ENCODE measurements at places on chromosomes 1 and 21.

DNA sequence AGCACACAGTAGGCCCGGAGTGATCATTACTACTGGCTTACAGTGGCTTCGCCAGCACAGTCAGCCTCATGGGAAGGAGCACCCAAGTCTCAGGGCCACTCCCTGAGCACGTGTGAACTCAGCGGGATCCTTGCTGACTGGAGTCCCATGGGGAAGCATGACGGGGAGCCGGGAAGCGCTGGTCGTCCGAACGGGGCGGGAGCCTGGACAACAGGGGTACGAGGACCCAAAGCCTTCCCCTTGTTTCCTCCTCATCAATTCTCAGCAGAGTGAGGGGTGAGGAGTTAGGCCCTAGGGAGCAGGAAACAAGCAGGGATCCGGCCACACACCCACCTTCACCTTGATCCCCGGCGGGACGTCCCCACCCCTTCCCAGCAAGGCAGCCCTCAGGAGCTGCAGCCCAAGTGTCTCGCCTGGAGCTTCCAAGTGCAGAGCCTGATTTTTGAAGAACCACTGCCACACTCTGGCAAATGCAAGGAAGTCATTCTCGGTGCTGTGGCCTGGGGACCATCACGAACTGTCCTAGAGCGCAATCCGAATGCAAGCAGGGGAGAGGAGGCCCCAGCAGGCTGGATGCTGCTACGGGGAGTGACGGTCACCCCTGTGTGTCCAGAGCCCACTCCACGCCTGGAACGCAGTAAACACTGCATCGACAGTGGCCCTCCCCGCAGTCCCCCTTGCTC is 35.5 kb downstream of the TOMM20 start:
- no peak for DNase-seq

DNA sequence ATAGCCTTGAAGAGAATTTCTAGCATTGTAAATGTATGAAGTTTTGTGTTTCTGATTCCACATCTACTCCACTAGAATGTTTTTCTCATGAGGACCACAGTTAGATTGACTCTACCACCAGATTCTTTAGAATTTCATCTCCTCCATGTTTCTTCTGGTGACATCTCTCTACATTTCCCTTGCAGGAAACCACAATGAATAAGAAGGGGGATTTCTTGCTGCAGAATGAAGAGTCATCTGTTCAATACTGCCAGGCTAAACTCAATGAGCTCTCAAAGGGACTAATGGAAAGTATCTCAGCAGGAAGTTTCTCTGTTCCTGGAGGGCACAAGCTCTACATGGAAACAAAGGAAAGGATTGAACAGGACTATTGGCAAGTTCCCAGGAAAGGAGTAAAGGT is 18.6 kb downstream of the GBP6 start:
- peak; percentile 5 for DNase-seq

- peak; percentile 24 for DNase-seq
These were observed 1.0 kb downstream of the ZNF687 start for GRCh38 chr1:151282883-151283725.

- no peak for DNase-seq
These were observed 16.5 kb downstream of the S100A6 start for GRCh38 chr1:153519242-153519641.

DNA sequence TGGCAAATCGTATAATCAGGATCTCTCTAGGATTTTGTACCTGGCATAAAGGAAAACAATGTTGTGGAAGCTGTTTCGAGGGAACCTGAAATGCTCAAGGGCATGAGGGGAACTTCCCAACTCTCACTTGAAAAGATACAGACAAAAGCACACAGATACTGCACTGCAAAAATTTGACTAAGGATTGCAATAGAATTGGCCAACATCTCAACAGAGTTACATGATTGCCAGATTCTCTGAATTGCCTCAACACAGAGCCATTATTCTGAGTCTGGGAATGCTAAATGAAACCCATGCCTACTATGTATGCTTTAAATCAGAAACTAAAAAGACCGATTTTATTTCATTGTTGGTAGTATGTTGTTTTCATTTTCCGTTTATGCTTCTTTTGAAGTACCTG is 16.0 kb downstream of the KRTAP19-8 start:
- DNase-seq, result no peak

DNA sequence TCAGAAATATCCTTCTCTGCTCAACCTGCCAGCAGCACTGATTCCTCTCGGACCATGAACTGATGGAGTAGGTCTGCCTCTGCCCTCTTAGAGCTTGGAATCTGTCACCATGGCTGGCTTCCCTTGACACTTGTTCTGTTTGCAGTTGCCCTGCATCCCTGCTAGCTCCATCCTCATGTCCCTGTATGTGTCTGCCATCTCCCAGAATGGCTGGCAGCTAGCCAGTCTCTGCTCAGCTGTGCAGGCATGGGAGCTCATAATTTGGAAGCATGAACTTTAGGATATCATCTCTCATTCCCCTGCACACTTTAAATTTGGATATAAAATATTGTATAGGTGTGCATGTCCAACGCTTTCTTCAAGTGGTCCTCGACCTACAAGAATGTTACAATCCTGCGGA is 95.4 kb downstream of the C1orf94 start:
- DNase-seq, result no peak

DNA sequence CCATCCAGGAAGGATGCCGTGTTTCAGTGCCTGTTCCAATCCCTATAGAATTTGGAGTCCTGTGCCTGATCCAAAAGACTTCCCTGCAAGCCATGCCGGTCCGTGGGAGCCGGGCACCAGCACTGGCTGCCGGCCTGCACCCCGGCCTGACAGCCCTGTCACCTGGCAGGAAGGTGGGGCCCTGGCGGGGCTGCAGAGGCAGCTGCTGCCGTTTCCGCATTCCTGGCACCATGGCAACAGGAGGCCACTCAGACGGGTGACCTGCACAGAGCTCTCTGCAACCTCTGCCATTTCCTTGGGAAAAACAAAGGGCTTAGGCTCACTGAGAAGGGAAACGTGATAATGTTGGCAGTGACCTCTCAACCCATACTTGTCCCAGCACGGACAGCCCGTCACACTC is 63.2 kb upstream of the TMEM51 start:
- DNase-seq, result no peak

DNA sequence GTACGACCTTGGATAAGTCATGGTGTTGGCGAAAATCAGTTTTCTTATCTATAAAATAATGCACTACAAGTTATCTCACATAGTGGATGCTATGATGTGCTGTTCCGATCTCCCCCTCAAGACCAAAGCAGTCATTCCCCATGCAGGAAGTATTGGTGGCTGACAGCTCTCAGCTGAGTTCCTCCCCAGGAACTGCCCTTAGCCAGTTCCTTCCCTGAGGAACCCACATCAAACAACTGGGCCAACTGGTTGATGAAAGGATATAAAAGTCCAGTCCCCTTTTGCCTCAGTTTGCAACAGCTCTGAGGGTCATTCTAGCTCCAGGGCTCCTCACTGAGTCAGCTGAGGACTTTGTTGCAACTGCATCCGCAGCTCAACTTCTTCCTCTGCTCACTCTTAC is 16.1 kb upstream of the SLAMF1 start:
- DNase-seq, result peak; percentile 47

DNA sequence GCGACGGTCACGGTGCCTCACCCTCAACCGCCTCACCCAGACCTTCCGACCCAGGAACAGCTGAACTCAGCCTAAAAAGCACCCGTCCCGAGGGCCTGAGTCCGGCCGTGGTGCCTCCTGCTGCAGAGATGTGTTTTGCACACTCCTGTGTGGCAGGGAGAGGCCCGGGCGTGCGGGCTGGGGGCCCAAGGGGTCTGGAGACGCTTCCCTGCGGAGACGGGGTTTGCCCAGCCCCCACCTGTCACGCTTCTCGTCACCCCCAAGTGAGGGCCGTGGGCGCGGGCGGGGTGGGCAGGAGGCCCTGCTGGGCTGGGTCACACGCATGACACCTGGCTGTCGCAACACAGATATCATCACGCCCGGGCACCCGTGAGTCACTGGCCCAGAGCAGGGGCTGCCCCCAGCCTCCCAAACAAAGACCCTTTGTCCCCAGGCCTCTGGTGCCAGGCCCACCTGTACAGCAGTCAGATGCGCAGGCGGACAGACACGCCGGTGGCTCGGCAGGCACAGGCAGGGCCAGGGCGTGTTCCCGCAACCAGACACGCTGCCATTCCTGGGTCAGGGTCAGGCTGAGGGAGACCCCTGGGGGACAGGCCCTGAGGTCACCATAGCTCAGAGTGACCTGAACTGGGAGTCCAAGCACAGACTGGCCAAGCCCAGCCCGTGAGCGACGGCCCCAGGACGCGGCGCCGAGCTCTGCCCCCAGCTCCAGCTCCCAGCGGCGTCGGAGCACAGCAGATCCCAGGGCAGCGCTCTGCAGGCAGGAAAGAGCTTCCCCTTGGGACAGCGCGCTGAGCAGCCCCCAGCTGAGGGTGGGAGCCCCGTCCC is 6.1 kb downstream of the B3GALT6 start:
- no peak for DNase-seq

GRCh38 chr1:47803815-47804501 is 193.2 kb downstream of the TRABD2B start:
- no peak for DNase-seq

GRCh38 chr1:219174460-219175211 is 958 bp downstream of the LYPLAL1 start:
- peak; percentile 52 for DNase-seq

GRCh38 chr21:34367320-34367935 is 3.6 kb downstream of the KCNE2 start:
- peak; percentile 54 for DNase-seq

DNA sequence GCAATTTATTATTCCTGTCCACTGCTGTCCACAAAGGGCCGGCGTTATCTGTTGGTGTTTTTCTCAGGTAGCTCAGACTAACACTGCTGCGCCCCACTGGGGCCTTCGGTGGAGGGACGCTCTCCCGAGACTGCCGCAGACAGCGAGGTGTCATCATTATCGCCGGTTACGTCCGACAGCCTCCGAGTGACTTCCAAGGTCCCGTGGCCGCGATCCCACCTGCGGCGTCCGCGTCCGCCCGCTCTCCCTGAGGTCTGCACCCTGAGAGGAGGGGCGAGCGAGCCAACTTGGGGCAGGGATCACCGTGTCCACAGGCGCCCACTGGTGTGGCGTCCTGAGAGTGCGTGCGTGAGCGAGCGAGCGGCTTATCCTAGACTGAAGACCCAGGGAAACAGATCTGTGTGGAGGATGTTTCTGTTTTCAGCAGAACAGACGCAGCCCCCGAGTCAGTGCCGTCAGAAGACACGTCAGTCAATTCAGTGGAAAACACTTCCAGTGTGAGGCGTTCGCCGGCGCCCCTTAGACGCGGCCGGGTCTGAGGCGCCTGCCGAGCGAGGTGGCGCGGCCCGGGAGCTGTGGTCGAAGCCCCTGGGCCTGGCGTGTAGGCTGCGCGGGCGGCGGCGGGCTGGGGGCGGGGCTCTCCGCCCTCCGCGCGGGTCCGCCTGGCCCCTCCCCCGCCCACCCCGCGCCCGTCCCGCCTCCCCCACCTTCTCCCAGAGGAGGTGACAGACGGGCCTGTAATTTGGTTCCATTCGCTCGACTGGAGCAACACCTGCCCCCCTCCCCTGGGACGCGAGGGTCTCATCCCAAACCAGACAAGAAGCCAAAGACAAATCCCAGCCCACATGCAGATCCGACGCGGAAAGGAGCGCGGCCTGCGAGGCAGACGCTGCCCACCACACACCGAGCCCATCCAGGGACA is 12.6 kb downstream of the NHLH2 start:
- DNase-seq, result no peak

GRCh38 chr1:115088871-115089419 is 358 bp downstream of the TSPAN2 start:
- no peak for DNase-seq

DNA sequence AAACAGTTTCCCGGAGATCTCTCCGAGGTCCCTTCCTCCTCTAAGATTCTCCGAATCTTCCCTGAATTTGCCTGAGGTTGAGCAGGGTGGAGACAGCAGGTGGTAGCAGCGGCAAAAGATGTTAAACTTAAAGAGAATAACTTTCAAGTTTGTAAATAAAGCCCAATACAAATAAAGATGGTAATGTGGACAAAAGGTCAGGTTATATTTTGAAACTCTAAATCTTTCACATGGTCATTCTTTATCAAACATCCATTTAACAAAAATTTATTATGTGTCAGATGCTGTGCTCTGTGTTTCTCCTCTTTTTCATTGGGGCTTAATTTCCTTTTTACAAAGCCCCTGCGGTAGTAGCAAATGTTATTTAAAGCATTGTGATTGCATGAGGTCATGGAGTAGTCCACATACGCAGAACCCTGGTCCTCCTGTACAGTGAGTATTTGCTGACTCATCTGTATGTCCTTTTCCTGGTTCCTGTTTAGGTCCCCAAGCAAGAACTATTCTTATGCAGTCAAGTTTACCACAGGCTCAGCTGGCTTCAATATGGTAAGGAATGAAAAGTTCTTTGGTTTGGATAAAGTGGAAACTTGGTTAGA is 119.2 kb downstream of the ITSN1 start:
- no peak for DNase-seq

- DNase-seq, result peak; percentile 63
These were observed 138.1 kb upstream of the HMCN1 start for GRCh38 chr1:185595835-185596667.

DNA sequence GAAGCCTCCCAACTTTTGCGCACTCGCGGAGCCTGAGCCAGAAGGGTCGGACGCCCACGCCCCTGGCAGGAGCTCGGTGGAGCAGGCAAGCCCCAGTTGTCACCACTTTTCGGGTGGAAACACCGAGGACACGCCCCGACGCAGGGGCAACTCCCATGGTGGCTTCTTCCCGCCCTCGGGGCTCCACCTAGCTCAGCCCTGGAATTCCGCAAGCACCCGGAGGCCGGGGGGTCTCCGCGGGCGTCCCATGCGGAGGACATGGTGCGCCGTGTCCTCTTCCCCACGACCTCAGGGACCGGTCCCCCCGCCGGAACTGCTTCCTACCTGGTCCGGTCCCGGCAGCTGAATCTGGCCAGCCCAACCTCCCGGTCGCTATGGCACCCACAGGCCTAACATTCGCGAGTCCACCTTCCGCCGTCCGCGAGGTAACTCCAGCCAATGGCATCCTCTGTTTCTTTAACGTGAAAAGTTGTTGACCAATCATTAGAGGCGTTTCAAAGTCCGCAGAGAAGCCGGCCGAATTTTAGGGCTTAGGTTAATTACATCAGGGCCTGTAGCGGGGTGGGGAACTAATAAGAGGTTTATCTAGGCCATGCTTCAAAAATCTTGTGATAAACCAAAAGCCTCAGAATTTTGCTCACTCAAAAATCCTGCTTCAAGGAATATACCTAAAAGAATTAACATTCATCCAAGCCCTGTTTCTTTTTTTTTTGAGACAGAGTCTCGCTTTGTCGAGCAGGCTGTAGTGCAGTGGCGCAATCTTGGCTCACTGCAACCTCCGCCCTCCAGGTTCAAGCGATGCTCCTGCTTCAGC is at the start of gene STPG1:
Gene STPG1, minus strand, starts transcription at position 433 of the 814 bp plus-strand sequence. CDS start 12,394 bp downstream, outside the sequence.
- DNase-seq, result peak; percentile 90

Measured in activated CD4-positive, alpha-beta T cell treated with anti-CD3 and anti-CD28 coated beads, Interleukin-10, Interleukin-2, amounts not matched to agents 100 ng/mL and 50 ng/mL, durations not matched to agents 16 hours and 8 hours (primary cell).